Stimulated activated CD8-positive, alpha-beta memory T cell treated with anti-CD3 and anti-CD28 coated beads, Interleukin-7, amount 100 ng/mL, for 4 hours (primary cell): ENCODE measurements at places on chromosomes 1 and 21.
A peak's percentile ranks its signal among the peaks of the same experiment; 100 is the strongest.

GRCh38 chr21:31011412-31011811 lies 26.9 kb downstream of the KRTAP19-8 start:
- no peak for DNase-seq

- DNase-seq, result no peak
These were observed 106.9 kb downstream of the RIPK4 start for GRCh38 chr21:41659791-41660560.

DNA sequence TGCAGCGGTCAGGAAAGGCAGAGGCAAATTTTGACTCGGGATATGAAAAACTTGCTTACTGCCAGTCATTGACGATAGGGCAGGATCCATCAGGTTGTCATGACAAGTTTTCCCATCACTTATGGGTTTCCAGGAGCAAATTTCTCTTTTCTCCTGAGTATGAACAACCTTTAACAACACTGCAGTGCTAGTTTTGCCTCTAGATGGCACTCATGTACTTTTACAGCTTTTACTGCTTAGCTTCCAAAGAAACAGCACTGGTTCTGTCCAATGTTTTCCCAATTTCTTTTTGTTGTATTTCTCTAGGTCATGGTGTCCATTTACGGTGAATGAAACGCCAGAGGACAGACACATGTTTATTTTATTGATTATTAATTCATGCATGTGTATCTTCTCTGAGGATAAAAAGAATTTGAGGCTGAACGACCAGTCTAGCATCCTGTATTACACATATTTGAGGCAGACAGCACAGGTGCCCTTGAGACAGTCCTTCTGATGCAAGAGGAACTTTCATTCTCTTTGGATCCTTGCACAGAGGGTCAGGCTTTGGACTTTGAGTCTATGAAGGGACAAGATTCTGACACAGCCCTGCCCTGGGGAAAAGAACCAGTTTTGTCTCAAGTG lies 112.3 kb upstream of the TRABD2B start:
- DNase-seq, result no peak

- no peak for DNase-seq
These were observed 21.6 kb downstream of the RAB3GAP2 start for GRCh38 chr1:220250681-220251080.

DNA sequence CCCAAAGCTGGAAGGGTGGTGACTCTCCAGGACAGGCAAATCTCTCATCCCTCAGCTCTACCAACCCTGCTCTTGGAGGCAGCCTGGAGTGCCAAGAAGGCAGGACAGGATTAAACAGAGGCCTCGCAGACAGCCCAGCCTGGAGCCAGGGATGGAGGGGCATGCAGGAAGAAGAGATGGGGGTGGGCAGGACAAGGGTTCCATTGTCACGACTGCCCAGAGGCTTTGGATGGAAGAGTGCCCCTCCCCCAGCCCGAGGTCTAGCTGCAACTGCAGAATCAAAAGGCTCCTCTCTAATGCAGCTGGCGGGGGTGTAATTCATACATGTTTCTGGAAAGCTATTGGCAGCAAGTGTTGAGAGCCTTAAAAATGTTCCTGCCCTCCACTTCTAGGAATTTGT lies 8.8 kb downstream of the RAB7B start:
- no peak for DNase-seq

GRCh38 chr21:26851109-26851944 lies 6.1 kb upstream of the ADAMTS1 start:
- DNase-seq, result no peak

DNA sequence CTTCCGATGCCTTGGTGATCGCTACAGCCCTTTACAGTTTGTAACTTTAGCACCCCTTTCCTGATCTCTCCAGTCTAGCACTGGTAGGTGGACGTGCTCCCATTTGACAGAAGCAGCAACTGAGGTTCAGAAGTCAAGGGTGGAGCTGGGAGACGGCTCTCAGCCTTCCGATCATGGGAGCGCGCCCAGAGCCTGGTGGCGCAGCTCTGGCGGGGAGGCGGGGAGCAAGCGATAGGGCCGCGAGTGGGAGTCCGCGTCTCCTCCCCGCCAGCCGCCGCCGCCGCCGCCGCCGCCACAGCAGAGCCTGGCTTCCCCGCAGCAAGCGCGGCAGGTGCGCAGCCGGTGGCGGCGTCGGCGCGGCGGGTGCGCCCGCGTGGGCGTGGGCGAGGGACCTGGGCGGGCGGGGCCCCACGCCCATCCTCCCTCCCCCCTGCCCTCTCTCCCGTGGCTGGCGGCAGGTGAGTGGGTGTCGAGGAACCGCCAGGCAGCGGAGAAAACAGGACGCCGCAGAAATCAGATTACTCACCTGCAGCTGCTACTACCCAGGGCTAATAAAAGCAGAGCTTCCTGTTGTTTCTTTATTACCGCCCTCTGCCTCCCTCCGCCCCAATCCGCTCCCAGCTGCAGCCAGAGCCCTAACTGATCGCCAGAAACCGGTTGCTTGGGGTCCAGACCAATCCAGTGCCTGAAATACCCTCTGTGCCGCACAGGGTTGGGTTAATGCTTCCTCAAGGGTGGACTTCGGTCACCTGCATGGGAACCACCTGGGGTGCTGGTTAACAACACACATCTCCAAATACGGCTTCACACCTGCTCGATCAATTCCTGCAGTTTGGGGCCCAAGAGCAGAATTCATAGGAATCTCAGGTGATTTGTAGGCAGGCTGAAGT lies 60.2 kb upstream of the ID3 start:
- DNase-seq, result peak; percentile 88
